ENCODE measurements at places on chromosomes 1 and 21.

- no peak for DNase-seq
These were observed 115.5 kb upstream of the NCAM2 start for GRCh38 chr21:20882462-20883407.

GRCh38 chr1:169630006-169630405, at the start of gene SELP:
SELP (minus strand) TSS chr1:169630124; CDS start chr1:169630074, 50 bp downstream.
- DNase-seq = no peak

- DNase-seq = no peak
These were observed 88.4 kb downstream of the PROX1 start for GRCh38 chr1:214075999-214076707.

GRCh38 chr1:196381544-196381943, 226.7 kb downstream of the KCNT2 start:
- no peak for DNase-seq

GRCh38 chr1:27402349-27402754, 9.9 kb downstream of the GPR3 start:
- DNase-seq = peak; percentile 94

DNA sequence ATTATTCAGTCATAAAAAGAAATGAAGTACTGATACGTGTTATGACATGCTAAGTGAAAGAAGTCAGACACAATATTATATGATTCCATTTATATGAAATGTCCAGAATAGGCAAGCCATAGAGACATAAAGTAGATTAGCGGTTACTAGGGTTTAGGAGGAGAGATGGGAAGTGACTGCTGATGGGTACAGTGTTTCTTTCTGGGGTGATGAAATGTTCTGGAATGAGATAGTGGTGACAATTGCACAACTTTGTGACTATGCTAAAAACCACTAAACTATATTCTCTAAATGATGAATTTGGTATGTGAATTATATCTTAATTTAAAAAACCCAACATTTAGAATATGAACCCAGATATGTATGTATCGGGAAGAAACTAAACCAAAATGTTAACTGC, 27.6 kb downstream of the IPP start:
- DNase-seq = no peak

DNA sequence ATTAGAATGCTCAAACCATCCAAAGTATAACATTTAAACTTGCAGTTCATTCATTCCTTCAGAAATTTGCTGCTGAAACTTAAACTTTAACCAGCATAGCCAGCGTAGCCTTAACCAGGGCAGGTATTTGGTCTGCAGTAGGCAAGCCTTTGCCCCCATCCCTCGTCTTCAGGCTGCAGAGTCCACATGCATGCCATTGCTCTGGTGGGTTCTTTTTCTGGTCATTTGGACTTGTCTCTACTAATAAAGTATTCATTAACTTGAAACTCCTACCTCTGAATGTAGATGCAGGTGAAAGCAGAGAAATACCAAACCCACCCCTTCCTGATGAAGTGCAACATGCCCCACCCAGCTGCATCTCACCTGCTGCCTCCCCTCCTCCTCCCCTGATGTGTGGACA, 100.2 kb downstream of the CAMTA1 start:
- no peak for DNase-seq

DNA sequence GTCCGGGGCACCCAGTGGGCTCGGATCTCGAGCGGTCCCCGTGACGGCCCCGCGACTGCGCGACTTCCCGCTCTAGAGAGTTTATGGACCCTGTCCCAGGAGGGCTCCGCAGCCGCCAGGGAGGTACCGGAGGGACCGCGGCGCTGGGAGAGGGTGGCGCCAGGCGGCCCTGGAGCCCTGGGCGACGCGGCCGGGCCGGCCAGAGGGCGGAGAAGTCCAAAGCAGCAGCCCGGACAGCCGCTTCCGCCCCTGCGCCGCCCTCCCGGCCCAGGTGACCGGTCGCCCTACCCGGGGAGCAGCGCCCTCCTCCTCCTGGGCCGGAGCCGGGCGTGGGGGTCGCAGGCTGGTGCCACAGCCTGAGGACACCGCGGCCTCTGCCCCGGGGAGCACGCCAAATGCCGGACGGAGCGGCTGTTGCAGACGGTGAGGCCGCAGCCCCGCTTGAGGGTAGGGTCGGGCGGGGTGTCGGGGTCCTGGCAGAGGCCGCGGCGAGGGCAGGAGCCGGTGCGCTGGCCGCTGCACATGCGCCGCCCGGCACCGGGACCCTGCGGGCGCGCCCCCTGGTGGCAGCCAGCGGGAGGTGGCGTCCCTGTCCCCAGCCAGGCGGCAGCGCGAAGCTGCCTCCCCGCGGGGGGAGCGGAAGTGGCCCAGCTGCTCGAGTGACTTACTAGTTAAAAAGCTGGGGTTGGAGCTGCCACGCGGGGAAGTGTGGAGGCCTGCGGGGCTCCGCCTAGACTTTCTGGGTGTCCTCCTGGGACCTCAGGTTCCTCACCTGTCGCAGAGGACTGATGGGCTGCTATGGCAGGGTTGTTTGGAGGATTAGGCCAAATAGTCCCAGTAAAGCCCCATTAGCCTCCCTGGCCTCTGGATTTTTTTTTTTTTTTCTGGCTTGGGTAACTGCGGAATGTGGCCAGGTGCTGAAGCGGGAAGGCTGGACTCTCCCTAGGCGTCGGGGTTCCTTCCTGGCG, 20.9 kb upstream of the ZNF678 start:
- peak; percentile 87 for DNase-seq

- no peak for DNase-seq
These were observed 27.8 kb upstream of the LRRC38 start for GRCh38 chr1:13541435-13542215.

DNA sequence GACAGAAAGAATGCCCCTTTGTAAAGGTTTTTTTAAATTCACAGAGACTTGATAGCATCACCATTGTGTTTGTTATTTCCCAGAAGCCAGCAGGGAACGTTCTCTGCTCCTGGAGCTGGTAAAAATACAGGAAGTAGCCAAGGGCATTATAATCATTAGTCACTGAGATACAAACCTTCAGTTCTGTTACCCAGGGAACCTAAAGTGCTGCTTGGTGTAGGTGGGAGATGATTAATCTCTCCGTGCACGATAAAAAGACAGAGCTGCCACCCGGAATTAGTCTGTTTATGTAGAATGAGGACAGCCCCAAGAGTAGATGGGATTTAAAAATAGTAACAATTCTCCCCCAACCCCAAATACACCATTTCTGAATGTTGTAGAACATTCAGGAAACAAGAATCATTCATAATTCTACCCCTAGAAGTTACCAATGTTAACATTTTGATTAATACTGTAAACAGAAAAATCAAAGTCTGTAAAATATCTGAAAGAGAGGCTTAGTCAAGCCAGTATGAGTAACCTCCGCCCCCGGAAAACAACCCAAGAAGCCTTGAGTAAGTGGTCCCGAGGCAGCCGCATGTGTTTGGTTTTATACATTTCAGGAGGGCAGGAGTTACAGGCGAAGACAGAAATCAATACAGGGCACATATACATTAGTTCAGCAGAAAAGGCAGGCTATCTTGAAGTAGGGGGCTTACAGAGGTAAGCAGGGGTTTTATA, 45.3 kb upstream of the CTBS start:
- DNase-seq = no peak

DNA sequence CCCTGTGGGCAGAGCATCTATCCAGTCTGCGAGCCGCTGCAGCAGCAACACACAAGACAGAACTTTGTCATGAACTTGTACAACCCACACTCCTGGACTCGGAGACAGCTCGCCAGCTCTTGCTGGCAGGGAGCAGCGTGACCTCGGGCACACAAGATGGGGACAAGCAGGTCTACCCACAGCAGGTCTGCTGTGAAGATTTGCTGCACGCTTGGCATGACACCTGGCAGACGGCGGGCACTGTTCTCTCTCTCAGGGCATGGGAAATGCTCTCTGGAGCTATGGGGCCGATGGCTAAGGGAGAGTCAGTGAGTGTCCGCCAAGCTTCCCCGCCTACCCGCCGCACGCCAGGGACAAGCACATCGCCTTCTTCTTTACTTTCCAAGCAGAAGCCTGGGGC, 90.0 kb downstream of the STUM start:
- peak; percentile 68 for DNase-seq

DNA sequence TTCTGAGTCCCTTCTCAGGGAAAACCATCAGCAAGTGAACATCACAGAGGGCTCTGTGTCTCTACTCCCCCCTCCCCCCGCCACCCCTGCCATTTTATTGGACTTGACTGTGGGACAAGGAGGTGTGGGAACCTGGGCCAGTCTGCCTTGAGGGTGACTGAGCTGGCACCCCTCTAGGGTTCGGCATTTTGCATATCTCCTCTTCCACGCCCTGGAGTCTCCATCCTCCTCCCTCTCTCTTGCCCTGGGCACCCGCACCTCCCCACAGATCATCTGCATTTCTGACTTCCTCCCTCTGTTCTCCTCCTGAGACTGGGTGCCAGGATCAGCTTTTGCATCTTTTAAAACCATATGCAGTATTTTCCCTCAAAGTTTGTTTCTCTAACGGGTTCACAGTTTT, 107.1 kb upstream of the ERRFI1 start:
- peak; percentile 70 for DNase-seq

GRCh38 chr1:41353744-41354143, 7.5 kb upstream of the FOXO6 start:
- peak; percentile 40 for DNase-seq

- peak; percentile 33 for DNase-seq
These were observed 414.2 kb downstream of the PTPRU start for GRCh38 chr1:29650476-29650875.

DNA sequence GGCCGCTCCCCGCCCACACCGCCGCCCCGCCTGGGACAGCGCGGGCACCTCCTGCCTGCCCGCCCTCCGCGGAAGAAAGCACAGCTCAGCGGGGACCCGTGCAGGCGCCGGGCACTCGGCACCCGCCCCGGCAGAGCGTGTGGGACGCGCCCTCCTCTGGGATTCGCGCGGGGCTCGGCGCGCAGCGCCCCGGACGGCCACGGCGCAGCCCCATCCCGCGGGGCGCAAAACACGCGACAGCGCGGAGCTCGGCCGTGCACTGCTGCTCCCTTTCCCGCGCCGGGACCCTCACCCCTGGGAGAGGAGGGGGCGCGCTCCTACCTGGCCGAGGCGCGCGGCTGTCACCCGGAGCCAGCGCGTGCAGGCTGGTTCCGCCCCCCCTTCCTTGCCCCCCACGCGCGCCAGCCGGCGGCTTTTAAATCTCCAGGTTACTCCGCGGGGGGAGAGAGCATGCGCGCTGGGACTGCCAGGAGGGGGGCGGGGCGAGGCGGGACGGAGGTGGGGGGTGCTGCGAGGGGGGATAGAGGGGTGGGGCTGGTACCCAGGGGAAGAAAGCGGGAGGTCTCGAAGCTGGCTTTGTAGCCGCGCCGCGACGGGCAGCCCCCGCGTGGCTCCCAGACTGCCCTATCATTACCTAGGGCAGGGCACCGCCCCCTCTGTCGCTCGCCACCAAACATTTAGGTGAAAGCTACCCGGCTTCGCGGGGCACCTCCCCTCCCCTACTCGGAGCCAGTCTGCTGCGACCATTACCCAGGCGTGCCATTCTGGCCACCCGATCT, at the start of gene SLC45A3:
Gene SLC45A3, minus strand, starts transcription at position 437 of the 779 bp plus-strand sequence. CDS start 15,853 bp downstream, outside the sequence.
- no peak for DNase-seq

- no peak for DNase-seq
These were observed 47.1 kb upstream of the PLPPR5 start for GRCh38 chr1:99051611-99052283.

DNA sequence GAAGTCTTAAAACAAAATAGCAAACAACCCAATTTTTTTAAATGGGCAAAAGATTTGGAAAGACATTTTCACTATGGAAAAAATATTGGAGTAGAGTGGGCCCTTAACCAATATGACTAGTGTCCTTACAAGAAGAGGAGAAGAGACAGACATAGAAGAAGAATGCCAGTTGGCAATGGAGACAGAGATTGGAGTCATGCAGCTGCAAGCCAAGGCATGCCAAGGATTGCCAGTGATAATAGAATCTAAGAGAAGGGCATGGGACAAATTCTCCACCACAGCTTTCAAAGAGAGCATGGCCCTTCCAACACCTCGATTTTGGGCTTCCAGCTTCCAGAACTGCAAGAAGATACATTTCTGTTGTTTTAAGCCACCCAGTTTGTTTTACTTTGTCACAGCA, 92.7 kb downstream of the RGS2 start:
- no peak for DNase-seq

DNA sequence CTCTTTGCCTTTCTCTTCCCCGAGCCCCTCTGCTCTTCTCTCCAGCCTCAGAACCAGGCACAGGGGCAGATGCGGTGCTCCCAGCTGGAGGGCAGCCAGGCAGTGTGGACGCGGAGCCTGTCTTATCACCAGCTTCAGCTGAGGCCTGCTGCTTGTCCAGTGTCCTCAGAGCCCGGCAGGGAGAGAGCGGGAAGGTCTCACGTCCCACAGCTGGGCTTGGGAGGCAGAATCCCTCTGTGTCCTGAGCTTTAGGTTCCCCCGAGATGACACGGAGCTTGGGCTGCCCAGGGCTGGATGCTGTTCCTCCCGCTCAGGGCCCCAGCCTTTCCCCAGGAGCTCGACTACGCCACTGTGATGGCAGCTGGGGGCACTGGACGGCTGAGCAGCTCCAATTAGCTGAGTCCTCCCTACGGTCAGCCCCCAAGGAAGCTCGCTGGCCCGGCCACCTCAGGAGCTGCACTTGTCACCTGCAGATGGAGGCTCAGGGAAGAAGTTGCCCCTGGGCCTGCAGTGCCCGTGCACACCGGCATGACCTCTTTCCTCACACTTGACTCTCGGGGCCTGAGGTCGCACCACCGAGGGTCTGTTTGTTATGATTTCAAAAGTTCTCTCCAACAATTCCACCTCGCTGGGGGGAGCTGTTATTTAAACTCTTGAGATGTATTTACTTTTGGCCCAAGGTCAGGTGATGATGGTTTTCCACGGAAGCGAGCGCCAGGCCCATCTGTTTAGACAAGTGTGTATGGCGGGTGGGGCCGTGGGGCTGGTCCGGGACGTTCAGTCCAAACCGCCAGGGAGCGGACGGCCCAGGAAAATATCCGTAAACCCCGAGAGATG, 127.3 kb downstream of the SIK1 start:
- DNase-seq = no peak

DNA sequence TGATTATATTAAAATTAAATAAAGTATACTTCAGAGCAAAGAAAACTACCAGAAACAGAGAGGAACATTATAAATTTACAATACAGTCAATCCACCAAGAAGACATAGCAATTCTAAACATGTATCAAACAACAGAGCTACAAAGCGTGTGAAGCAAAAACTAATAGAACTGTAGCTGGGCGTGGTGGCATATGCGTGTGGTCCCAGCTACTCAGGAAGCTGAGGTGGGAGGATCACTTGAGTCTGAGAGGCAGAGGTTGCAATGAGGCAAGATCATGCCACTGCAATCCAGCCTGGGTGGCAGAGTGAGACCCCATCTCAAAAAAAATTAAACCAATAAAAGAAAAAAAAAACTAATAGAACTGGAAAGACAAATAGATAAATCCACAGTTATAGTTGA, 12.3 kb downstream of the CCDC185 start:
- DNase-seq = no peak

DNA sequence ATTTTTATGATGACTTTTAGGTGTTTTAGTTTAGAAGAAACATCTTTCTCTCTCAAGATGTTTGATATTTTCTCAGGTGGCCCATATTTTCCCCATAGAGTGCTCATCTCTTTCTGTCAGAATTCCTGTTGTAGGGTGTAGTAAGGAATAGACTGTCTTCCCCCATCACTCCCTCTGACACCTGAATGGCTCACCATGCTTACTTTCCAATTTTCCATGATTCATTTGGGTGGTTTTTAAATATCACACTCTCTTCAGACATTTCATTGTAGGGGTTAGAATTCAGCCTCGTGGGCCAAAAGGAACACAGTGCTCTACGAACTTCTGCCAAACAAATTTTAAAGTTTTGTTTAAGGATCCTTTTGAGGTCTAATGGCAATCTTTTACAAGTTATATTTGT, 24.0 kb downstream of the GIPC2 start:
- no peak for DNase-seq
